Cortex of kidney (tissue), 1 donor: ENCODE measurements at places on chromosomes 13 and 19.

DNA sequence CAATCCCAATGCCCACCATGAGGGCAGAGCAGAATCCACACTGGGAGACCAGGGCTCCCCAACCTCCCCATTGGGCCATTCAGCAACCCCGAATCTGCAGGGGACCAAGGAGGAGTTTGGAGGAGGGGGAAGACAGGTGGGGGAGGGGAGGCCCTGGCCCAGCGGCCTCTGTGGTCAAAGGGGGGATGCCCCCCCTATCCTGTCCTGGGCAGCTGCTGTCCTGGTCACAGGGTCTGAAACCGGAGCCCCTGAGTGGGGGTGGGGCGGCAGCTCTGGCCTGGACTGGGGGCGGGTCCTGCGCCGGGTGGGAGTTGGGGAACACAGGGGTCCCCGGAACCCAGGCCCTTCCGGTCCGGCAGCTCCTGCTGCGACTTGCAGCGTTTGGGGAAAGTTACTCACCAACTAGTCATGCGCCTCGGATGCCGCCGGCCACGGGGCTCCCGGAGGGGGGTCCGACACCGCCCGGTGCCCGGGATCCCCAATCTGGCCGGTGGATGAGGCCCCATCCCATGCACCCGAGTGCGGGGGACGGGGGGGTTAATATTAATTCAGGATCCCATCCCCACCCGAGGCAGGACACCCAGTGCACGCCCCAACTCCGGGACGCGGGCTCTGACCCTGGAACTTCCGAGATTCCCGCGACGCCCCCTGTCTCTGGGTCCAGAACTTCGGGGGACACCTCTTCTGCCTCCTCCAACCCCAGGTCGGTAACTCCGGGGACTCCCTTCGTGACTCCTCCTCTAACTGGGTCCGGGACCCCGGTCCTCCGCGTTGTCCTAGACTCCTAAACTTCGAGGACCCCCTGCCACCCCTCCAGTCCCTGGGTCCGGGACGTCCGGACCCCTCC lies 872 bp downstream of the HOMER3 start:
- no peak for DNase-seq

- no peak for DNase-seq
Measured at GRCh38 chr19:5338656-5339197, 1.9 kb downstream of the PTPRS start.

DNA sequence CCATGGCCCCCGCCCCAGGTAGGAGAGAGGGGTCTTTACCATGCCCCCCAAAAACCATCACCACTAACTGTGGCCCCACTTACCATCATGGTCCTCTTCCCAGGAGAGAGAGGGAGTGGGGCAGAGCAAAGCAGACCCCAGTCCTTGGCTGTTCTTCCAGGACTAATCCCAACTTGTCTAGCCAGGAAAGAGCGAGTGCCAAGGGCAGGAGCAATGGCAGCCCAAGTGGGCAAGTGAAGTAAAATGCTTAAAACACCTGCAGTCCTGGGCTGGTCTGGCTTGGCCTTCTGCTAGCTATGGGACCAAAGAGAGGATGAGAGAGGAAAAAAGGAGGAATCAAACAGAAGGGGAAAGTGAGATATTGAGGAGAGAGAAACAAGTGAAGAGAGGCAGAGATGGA lies 17.9 kb downstream of the ZSWIM4 start:
- DNase-seq: no peak

- DNase-seq: no peak
Measured at GRCh38 chr19:55586976-55587668, 6.5 kb upstream of the ZNF579 start.

- DNase-seq: no peak
Measured at GRCh38 chr19:49801401-49801888, 11.6 kb downstream of the FUZ start.

- no peak for DNase-seq
Measured at GRCh38 chr19:42683917-42684513, 56.3 kb downstream of the PSG3 start.

- no peak for DNase-seq
Measured at GRCh38 chr13:71634602-71635443, 232.2 kb downstream of the DACH1 start.

DNA sequence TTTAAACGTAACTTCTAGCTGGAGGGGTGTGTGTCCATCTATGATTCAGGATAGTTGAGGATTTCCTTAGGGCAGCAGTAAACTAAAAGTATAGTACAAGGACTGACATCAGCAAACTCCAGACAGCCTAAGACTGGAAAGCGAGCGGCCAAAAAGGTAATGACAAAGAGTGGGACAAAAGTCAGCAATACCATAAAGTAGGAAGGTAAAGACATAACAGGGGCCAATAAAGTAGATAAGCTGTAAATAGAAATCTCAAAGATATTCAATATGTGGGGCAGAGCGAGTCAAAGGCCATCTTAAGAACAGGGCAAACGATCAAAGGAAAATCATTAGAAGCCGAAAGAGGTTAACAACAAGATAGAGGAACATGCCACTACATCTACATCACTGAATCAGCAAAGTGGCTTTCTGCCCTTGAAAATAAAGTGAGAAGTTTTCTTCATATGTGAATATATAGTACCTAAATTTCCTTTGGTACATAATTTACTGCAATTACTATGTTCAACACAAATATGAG lies 167.2 kb downstream of the DIAPH3 start:
- DNase-seq: no peak

- no peak for DNase-seq
Measured at GRCh38 chr19:11191273-11191755, 6.0 kb downstream of the KANK2 start.

DNA sequence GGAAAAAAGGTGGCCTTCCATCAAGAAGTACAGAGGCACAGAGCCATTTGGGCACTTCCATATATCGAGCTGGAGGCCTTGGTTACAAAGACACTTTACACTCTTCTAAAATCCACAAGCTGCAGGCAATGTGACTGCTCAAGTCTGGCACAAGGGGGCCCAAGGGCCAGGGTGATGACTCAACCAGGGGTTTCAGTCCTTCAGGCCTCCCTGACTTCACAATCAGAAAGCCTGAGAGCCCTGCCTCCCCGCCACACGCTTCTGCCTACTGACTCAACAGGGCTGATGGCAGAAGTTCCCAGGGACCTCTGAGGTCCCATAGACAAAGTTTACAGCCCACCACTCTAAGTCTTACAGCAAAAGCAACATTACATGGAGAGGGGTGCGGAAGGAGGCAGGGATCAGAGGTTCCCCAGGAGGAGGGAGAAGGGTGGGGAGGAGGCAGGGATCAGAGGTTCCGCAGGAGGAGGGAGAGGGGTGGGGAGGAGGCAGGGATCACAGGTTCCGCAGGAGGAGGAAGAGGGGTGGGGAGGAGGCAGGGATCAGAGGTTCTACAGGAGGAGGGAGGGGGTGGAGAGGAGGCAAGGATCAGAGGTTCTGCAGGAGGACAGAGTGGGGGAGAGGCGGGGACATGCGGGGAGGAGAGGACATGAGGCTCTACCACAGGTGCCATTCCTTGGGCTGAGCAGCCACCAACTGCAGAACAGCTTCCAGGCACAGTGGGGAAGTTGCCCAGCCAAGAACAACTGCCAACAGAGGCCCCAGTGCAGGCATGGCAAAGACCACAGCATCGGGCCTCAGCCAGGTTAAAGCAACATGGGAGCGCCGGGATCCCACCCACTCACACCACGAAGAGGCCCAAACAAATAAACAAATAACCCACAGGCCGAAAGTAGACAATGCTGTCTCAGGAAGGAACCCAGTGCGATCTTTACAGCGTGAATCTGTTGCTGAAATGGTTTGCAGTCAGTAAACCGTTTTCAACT lies 52.0 kb downstream of the SLC7A1 start:
- no peak for DNase-seq

DNA sequence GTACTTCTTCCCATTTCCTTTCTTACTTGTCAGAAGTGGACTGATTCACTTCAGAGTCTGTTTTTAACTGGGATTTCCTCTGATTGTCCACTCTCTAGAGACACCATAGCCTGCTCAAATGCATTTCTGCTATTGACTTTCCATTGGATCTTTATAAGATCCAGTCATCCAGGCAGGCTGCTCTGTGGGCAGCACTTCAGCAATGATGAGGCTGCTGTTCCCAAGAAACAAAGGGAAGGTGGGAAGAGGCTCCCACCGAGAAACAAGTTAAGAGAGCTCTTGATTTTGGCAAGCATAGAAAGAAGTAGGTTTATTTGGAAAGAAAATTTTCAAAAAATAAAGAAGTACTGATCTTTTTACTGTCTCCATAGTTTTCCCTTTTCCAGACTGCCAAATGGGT lies 125.8 kb upstream of the STARD13 start:
- no peak for DNase-seq

DNA sequence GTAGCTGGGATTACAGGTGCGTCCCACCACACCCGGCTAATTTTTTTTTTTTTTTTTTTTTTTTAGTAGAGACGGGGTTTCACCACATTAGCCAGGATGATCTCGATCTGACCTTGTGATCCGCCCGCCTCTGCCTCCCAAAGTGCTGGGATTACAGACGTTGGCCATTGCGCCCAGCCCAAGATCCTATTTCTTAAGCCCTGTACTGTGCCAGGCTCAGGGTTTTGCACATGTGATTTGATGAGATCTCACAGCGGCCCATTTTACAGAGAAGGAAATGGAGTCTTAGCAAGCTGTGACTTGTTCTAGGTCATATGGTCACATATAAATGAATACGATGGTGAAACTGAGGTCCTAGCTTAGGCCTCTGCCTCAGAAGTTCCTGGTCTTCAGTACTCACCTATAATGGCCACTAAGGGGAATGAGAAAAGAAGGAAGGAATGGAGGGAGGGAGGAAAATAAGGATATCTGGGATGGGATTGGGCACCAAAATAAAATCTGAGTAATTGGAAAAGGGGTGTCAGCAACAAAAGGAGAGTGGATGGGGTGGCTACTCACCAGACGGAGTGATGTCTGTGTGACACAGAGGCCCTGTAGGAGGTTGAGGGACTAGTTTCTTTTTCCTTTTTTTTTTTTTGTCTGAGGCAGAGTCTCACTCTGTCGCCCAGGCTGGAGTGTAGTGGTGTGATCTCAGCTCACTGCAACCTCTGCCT lies 1.3 kb downstream of the OSCAR start:
- no peak for DNase-seq

DNA sequence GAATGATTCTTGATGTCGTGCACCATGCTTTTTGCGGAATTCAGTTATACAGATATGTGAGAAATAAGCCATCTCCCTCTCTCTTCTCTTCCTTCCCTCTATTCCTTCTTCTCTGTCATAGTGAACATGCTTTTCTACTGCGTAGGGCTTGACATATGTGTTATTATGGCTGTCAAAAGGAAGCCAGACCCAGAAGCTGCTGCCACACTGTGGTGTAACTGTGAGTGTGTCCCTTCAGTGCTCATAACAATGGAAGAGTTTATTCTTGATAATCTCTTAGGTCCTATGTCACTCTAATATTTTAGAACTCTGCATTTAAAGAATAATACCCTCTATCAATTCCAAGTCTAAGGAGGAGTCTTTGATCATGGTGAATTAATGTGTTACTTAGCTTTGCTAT lies 208.9 kb upstream of the TMTC4 start:
- DNase-seq: no peak

DNA sequence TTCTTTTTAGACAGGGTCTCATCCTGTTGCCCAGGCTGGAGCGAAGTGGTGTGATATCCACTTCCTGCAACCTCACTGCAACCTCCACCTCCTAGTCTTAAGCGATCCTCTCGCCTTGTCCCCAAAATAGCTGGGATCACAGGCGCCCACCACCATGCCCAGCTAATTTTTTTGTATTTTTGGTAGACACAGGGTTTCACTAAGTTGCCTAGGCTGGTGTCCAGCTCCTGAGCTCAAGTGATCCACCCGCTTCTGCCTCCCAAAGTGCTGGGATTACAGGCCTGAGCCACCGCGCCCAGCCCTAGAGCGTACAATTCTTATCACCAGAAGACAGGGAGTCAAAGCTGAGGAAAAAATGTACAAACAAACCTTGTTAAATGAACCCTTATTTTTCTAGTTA lies 4.5 kb upstream of the ELOF1 start:
- no peak for DNase-seq

- no peak for DNase-seq
Measured at GRCh38 chr13:101398920-101399319, 17.4 kb downstream of the NALCN start.

- no peak for DNase-seq
Measured at GRCh38 chr19:43812688-43813087, 10.4 kb upstream of the LYPD5 start.

GRCh38 chr19:10114651-10115391 lies 3.3 kb downstream of the P2RY11 start:
- no peak for DNase-seq

DNA sequence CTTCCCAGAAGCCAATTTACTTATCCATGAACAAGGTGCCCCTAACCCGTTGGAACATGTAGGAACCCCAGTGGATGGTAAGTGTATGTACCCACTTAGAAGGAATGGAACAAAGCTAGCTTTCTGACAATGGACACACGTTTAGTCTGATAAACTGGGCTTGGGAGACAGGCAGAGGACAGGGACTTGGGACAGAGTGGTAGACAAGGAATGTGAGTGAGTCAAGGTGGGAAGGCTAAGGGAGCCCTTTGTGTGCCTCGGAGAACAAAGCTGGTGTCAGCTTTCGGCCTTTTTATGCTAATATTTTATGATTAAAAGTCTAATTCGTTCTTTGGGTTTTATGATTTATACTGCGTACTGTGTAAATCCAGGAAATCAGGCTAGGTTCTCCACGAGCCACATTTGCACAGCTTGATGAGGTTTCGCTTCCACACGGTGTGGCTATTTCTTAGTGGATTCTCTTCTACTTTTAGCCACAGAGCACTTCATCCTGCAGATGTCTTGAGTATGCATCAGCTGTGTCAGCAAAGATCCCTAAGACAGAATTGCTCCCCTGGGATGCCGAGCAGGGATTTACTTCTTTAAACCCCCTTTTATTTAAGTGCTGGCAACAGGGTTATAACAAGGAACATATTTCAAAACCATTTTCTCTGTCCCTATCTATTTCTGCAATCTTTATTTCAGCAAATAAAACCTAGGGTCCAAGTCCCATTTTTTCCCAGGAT lies 258.5 kb downstream of the DLEU7 start:
- DNase-seq: no peak

- DNase-seq: no peak
Measured at GRCh38 chr19:48363500-48363809, 285 bp downstream of the TMEM143 start.

GRCh38 chr13:65677906-65678305 lies 1552.2 kb downstream of the PCDH9 start:
- no peak for DNase-seq
